CD4-positive, alpha-beta T cell treated with Interleukin-6 at 100 ng/mL for 8 hours (primary cell): ENCODE measurements at places on chromosomes 5 and 9.

GRCh38 chr5:116696366-116696765 lies 121.7 kb upstream of the SEMA6A start:
- no peak for DNase-seq

DNA sequence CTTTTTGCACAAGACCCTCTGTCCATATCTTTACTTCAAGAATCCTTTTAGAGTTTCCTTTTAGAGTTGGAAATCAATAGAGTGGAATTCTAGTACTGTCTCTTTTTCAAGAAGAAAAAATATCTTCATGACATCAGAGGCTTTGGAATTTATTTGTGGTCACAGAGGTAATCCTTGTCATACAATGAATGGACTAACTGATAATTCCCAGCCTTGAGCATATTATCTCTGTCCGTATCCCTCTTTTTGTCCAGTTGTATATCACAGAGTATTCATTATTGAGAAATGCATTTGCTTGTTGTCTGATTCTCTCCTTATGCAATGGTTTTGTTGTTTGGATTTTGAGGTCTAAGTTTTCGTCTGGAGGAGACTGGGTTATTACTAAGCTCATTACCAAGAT lies 82.0 kb upstream of the HAPLN1 start:
- DNase-seq = no peak

GRCh38 chr9:113901221-113901688 lies 25.1 kb downstream of the ZNF618 start:
- no peak for DNase-seq

DNA sequence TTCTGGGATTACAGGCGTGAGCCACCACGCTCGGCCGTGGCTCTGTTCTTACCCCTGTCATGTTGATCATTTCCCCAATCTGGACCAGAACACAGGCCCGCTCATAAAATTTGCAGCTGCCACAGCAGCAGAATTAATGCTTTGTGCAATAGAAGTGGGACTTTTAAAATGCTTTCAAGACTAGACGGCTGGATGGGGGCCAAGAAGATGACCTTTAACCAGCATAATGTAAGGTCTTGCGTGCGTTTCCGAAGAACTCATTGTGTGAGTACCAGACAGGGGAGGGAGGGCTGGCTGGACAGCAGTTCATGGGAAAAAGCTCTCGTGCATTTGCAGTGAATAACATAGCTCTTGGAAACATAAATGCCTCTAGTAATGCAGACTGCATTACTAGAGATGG lies 3.5 kb upstream of the WDR38 start:
- DNase-seq = no peak

DNA sequence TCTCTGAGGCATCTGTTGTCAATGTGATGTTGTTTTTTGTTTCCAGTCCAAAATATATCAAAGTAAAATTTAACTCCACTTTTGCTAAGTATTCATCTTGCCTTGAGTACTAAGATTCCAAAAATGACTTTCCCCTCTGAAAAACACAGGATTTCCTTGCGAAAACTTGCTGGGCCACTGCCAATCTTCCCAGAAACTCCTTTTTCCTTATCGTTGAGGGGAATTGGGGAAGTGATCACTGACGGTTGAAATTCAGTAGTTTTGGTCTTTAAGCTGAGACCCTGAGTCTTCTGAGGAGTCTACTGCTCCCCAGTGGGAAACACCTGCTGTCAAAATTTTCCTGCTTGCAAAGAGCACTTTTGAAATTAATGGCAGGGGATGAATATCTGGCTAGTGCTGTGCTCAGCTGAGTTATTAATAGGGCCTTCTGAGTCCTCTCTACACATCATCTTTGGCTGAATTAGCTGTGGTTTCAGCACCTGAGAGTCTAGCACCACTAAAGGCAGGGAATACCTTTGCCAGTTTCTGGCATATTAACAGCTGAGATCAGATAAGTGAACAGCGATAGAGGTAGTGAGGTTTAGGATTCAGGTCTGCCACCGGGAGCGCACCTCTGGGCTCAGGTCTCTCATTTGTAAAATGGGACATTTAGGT lies 18.0 kb downstream of the TLR4 start:
- no peak for DNase-seq

DNA sequence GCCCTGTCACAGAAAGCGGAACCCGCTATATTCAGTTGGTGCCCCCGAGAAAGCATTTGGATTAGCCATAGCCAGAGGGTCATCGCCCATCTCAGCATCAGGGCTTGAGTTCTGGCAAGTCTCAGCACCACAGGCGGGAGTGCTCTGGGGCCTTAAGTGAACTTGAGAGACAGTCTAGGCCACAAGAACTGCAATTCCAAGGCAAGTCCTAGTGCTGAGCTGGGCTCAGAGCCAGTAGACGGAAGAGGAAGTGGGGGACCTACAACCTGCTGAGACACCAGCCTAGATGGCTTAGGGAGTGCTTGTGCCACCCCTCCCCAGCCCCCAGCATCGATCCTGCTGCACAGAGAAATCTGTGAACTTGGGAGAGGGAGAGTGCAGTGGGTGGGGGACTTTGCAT lies 594.9 kb downstream of the CCDC171 start:
- DNase-seq = no peak

GRCh38 chr5:115461093-115461492 lies 83.5 kb downstream of the FEM1C start:
- no peak for DNase-seq

- no peak for DNase-seq
Measured at GRCh38 chr5:111480346-111480745, 32.0 kb downstream of the STARD4 start.

DNA sequence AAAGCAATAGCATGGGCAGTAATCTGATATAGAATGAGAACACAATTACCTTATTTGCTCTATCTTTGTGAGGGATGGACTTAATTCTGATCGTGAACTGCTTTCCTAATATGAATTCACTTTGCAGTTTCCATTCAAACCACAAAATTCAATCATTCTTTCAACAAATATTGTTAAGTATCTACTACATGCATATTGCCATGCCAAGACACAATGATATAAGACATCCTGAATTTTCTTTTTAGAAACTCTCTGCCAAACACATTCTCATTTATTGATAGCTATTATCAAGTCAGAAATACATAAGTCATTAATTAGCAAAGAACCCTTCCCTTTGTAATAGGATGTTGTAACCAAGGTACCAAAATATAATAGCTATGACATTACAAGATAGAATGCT lies 121.6 kb upstream of the TARS1 start:
- no peak for DNase-seq

DNA sequence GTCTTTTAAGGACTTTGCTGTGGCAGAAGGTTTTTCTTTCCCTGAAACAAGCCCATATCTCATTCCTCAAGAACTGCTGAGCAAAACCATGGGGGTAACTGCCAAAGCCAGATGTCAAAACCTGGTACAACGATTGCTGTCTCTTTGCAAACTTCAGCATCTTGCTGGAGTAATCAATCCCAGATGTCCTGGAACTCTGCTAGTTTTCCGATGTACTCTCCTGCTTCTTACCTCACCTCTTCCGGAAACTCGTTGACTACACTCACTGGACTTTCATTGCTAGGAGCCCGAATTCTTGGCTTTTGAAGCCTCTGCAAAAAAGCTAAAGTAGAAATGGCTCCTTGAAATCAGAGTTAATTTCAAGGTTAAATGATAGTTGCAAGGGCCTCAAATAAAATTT lies 23.3 kb downstream of the RAD1 start:
- no peak for DNase-seq

DNA sequence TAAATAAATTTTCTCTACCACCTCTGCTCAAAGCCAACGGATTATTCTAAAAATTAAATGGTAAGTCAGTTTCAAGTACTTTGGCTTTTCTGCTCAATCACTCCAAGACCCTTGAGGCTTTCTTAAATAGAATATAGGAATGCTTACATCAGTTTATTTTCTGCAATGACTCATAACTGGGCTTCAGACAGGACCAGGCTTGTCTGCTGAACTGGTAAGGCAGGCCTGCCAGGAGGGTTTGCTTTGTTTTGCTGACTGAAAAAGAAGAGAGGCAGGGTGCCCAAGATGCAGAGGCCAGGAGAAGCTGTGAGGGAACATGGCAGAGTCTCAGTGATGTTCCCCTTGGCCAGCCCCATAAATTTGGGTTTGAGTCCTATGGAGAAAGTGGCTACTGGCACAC lies 60.3 kb upstream of the EPB41L4A start:
- DNase-seq = no peak

DNA sequence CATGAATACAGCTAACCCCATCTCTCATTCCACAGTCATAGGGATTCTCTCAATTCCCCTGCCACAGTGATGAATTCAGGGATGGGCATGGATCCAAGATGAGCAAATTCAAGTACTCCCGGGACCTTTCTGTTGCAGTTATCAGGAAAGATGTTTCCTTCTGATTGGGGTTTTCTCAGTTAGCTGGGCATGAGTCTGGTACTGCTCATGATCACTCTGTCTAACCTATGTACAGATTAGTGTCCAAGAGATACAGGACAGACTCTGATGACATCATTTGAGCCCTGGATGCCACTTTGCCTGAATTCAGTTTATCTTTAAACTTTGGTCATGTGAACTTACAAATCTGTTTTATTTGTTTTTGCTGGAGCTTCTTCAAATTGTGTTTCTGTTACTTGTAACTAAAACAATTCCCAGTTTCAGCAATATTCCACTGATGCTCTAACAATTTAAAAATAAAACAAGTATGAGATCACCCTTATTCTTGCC lies 257.7 kb upstream of the KLF9 start:
- no peak for DNase-seq

DNA sequence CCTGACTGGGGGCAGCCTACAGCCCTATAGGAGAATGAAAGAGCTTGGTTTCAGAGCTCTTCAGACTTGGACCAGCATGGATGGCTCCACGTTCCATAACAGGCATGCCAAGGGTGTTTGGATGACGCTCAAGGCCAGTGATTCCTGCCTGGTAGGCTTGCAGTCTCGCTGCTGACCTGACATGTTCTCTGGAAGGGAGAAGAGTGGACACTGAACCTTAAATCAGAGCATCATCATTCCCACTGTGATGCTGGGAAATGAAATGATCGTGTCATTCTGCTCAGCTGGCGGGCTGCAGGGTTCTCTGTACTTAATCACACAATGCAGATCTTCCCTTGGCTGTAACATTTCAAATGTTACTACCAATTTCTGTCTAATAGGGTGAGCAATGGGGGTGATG lies 57.0 kb downstream of the CFAP90 start:
- DNase-seq = no peak

DNA sequence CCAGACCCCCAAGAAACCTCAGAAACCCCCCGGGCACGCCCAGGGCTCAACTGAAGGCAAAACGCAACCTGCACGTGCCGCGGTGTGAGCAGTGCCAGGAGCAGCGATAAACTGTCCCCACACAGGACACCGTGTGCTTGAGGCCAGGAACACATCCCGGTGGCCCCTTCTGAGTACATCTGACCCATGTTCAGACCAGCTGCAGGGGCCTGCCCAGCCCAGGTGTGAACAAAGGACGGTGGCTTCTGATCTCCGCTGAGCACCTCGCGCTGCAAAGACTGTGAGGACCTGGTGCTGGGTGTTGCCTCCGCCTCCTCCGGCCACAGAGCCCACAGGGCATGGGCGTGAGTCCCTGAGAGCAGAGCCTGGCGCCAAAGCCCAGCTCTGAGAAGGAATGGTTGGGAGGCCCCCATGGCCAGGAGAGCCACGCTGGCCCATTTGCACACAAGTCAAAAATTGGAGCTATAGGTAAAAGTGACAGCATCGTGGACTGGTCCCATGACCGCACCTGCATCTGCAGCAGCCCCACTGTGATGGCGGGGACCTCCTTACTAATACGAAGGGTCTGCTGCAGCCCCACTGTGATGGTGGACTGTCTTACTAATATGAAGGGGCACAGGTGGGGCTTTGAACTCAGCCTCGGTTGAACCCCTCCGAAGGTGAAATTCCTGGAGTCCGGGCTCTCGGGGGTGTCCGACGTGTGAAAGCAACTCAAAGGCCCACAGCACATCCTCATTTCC lies 31.5 kb downstream of the NDUFS6 start:
- no peak for DNase-seq

DNA sequence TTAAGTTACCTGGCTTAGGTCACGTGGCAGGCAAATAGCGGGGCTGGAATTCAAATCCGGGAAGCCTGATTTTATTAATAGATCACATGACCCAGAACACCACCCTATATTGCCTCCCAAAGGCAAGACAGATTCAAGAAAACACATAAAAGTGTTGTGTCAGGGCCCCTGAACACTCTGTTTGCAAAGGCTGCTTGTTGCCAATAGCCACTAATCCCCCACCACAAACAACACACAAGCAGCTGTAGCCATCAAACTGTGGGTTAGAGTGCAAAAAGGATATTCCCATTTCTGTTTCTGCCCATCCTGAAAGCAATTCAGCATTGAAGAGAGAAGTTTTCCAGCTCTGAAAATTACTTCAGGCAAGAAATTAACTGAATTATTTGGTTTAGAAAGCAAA lies 358.9 kb upstream of the RFX3 start:
- DNase-seq = no peak

DNA sequence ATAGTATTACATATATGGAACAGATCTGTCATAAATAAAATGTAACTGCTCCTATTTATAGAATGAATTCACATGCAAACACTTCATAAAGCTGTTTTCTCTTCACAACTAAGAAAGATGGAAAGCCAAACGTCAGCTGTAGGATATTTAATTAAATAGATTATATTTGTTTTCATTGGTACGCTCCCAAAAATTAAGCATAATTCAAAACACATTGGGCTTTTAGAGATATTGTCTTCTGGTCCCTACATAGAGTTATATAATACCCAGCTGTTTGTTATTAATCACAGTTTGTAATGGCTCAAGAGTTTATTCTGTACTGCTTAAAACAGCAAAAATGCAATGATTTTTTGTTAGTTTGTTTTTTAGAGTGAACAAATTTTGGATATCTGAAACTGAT lies 61.2 kb downstream of the MRPS30 start:
- no peak for DNase-seq
